Substantia nigra (tissue), 51 donors: ENCODE measurements at places on chromosomes 5 and 9.

DNA sequence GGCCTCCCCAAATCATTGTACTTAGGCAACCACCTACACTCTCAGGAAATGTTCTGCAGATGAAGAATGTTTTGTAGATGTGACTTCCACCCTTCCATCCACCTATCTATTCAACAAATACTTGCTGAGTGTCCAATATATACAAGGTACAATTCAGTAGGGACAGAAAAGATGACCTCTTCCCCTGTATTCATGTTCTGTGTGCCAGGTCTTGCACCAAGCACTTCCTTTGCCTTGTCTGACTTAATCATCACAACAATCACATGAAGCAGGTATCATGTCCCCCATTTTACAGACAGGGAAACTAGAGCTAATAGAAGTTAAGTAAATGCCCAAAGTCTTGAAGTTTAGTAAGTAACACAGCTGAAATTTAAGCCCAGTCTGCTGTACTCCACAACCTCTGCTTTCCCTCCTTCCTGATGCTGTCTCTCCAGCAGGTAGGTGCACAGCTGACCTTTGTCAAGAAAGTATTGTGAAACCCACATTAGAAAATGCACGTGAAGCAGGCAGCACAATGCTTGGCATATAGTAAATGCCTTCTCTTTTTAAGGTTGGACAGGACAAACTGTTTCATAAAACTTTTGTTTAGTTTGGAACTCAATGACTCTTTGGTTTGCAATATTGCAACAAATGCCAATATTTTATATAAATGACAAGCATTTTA lies 296.5 kb downstream of the DEPDC1B start:
- DNase-seq: no peak

DNA sequence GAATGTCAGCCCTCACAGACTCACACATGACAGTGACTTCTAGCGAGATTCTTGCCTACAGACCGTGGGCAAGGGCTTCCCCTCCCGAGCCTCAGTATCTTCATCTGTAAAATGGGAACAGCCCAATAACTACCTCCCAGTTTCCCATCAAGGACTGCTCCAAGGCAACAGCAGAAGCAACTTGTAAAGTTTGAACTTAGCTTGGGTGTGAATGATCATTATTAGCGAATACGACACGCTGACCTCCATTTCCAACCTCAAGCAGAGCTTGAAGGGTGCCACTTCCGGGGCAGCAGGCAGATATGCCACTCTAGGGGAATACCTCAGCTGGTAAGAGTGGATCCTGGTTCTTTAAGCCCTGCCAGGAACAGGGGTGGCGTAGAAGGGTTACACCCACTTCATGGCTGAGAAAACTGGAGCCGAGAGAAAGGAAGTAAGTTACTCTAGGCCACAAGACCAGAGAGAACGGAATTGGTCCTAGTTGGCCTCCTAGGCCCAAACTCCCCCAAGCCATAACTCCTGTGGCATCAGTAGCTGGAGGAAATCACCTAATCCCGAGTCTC lies 2.0 kb downstream of the RNF44 start:
- no peak for DNase-seq

GRCh38 chr9:127074561-127075548 lies 47.6 kb downstream of the ANGPTL2 start:
- DNase-seq: peak; percentile 35

DNA sequence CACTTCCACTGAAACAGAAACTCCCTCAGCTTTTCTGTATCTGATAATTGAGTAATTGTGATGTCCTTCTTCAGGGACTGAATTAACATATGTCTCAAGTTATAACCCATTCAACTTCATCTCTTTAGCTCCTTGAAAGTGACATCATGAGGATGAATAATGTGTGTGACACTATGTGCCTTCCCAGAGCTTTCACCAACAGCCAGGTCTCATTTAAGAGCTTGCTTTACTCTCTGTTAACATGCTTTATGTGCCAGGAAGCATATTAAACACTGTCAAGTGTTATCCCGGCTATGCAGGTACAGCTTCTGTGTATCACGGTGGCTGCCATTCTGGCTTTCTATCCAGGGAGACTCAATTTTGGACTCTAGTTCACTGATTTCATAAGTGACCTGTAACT lies 799.9 kb downstream of the CDH12 start:
- no peak for DNase-seq

- DNase-seq: no peak
These were observed 51.1 kb upstream of the SNX2 start for GRCh38 chr5:122723606-122724352.
